Stimulated activated CD4-positive, alpha-beta T cell treated with anti-CD3 and anti-CD28 coated beads, Interleukin-15, amount 100 ng/mL, for 24 hours (primary cell): ENCODE measurements at places on chromosomes 1 and 21.

- no peak for DNase-seq
Measured at GRCh38 chr1:26388791-26389445, 16.4 kb upstream of the ZNF683 start.

GRCh38 chr21:38140207-38140903 is 116.4 kb upstream of the KCNJ15 start:
- no peak for DNase-seq

DNA sequence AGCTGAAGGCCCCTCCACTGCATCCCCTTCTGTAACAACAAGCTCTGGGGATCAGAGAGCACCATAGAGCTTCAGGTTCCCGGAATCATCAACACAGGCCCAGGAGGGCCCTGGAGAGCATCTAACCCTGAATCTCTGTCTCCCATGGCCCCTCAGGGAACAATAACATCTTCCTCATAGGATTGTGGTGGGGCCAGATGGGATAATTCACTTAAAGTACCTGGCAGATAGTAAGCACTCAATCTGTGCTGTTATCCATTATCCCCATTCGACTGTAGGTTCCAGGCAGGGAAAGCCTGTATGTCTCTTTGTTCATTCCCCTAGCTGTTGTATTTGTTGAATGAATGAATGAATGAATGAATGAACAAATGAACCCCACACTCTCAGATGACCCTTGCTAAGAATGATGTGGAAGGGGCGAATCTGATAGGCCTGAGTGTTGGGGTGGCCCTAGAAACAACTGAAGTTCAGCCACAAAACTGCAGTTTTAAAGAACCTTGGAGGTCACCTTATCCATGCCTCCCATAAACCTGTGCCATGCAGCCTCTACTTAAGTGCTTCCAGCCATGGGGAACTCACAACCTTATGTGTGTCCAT is 14.5 kb downstream of the LAPTM5 start:
- no peak for DNase-seq

DNA sequence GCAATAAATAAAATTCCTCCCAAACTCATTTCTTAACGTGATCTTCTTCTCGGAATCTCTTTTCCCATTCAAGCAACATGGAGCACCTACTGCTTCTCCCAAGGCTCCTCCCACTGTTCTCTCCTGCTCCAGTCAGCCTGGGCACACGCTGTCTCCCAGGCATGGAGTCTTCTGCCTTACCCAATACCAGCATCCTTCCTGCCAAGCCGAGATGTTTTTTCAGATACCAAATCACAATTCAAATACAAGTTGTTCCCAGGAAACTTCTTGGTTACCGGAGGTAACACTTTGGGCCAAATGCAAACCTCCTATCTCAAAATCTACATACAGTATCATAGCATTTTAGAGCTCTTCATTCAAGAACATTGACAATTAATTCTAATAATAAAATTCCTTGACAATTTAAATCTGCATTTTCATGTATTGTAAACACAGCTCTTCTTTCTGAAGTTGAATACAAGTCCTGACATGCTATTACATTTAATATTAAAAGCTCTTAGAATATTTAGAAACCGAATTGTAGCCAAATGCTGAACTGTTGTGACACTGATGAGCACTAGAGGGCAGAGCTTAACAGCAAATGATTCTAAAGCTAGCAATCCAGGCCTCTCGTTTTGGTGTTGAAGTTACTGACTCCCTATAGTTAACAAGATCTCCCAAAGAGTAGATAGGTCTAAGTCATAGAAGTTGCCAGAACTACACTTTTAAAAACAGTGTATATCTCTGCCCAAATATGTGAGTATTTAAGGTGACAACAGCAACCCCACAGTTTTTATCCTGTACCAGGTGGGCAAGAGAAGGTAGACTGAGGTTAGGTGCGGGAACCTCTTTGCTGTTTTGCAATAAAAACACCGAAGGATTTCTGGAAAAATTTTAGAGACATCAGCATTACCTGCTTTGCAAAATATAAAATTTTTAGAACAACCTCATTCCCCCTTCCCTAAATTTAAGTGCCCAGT is 52.3 kb downstream of the BCAR3 start:
- peak; percentile 53 for DNase-seq
